ENCODE measurements at places on chromosomes 2 and 18. TPM values are rescaled to one million over a fixed set of nuclear protein-coding genes. Genes with fewer than 3 reads are reported as not detected.

KCNG2 gene
- under 0.01 TPM for total RNA-seq

SOS1 gene
- 21.2 TPM for total RNA-seq

NR4A2 gene
- not detected for total RNA-seq

SIX2 gene
- total RNA-seq, result under 0.01 TPM

HOXD13 gene
- total RNA-seq, result not detected

CD8B gene
- total RNA-seq, result not detected

SCN7A gene
- 0.32 TPM for total RNA-seq
